ENCODE measurements at places on chromosomes 16 and 17. TPM values are rescaled to one million over a fixed set of nuclear protein-coding genes. Genes with fewer than 3 reads are reported as not detected.

CA7 gene
- not detected for total RNA-seq

SLC16A6 gene
- 4.8 TPM for total RNA-seq

CTRB1 gene
- total RNA-seq, result not detected

MIS12 gene
- 21.6 TPM for total RNA-seq

SLX1B gene
- 17.2 TPM for total RNA-seq

FOXJ1 gene
- not detected for total RNA-seq

KRTAP9-3 gene
- not detected for total RNA-seq
